HEK293T (cell line): ENCODE measurements at places on chromosomes 6 and 20.

DNA sequence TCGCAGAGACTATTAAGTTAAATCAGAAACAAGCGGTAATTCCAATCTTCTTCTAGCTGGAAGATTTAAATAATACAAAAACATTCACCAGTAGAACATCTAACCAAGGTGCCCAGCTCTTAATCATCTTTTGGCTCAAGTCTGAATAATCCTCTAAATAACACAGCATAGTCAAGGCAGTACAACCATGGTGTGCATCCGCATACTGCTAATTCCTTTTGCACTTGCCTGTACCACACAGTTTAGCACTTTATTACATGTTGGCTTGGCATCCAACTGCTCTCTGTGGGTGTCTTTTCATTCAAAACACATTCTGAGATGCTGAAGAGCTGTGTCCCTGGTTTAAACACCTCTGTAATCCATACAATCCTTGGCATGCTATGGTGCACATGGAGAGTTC, 42.3 kb downstream of the VGLL2 start:
- DNase-seq, result no peak

DNA sequence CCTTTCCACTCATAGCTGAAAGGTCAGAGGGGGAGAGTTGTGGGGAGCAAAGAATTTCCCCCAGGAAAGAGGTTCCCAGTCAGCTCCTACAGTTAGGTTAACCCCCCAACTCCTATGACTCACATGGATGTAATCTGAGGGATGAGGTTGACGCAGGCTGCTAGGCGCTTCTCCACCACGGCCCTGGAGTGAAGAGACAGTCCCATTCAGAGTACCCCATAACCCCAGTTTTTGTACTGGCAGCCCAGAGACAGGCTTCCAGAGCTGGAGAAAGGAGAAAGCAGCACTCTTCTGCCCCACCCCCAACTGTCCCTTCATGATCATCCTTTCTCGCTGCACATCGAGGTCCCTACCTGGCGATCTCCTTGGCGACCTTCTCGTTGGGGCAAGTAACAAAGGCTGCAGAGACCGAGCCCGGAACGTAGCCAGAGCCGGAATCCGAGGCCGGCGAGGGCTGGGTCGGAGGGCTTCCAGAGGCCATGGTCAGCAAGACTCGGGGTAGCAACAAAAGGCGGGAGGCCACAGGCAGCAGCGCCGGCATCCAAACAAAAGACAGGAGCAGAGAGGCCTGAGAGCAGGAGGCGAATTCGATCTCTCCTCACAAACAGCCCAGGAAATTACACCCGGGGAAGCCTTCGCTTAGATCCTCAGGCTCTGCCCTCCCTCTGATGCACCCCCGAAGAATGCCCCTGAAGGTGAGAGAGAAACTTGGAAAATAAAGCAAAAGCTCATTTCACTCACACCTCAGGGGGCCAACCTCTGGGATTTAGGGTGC, 592 bp downstream of the CUTA start:
- no peak for DNase-seq

GRCh38 chr6:7145585-7145884, 37.8 kb downstream of the RREB1 start:
- DNase-seq, result no peak

DNA sequence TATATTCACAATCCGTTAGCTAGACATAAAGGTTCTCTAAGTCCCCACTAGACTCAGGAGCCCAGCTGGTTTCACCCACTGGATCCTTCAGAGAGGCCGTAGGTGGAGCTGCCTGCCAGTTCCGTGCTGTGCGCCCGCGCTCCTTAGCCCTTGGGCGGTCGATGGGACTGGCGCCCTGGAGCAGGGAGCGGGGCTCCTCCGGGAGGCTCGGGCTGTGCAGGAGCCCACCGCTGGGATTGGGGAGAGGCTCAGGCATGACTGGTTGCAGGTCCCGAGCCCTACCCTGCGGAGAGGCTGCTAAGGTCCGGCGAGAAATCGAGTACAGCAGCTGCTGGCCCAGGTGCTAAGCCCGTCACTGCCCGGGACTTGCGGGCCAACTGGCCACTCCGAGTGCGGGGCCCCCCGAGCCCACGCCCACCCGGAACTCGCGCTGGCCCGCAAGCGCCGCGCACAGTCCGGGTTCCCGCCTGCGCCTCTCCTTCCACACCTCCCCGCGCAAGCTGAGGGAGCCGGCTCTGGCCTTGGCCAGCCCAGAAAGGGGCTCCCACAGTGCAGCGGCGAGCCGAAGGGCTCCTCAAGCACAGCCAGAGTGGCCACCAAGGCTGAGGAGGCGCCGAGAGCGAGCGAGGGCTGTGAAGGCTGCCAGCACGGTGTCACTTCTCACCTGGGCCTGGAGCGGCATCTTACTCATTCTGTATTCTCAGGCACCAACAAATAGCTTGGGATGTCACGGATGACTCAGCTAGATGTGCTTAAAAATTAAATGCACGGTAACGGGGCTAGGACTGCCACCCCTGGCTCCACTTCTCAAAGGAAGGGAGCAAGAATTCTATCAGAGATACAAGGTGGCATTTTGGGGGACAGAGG, 44.1 kb downstream of the IRF4 start:
- no peak for DNase-seq

- DNase-seq, result no peak
Observed at GRCh38 chr20:53408691-53409446, 184.8 kb downstream of the ZNF217 start.
